Neural cell (in vitro differentiated cells): ENCODE measurements at places on chromosomes 3 and 15. TPM values are rescaled to one million over a fixed set of nuclear protein-coding genes. Genes with fewer than 3 reads are reported as not detected.

STRA6 gene
- 4.4 and 11.9 TPM in 2 replicates for polyA plus RNA-seq

GTF2E1 gene
- 25.1 and 25.4 TPM in 2 replicates for polyA plus RNA-seq

GOLGA6L7 gene
- not detected in 2 replicates for polyA plus RNA-seq

ADCY5 gene
- 7.7 and 8.4 TPM in 2 replicates for polyA plus RNA-seq
